Stimulated activated CD4-positive, alpha-beta T cell treated with anti-CD3 and anti-CD28 coated beads, Interleukin-4, amount 100 ng/mL, for 48 hours (primary cell): ENCODE measurements at places on chromosomes 4 and X.

- DNase-seq: no peak
Observed at GRCh38 chrX:30283456-30284200, 25.6 kb downstream of the NR0B1 start.

DNA sequence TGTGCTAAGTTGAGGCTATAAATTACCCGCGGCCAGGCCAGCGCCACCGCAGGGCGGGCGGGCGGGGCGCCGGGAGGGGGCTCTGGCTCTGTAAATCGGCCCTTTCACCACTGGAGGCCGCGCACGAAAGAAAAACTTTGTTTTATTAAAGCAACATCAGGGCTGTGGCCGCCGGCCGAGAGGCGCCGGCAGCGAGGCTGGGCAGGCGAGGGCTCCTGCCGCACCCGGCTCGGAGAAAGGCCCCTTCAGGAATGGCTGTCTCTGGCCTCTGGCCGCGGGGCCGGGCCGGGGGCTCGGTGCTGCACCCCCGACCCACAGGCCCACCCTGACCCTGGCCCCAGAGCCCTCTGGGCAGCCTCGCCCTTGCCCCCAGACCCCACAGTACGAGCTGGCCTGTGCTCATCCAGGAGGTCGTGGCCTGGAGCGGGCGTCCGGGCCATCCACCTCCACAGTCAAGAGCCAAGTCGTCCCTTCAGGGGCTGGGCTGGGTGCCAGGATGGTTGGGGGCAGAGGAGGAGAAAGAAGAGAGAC lies 29.5 kb upstream of the FGFR3 start:
- no peak for DNase-seq

GRCh38 chr4:189443341-189443740 lies 497.3 kb upstream of the FRG1 start:
- DNase-seq: no peak

GRCh38 chrX:113289503-113289902 lies 448.9 kb upstream of the AMOT start:
- DNase-seq: no peak

GRCh38 chrX:69538321-69538876 lies 34.3 kb downstream of the NALF2 start:
- peak; percentile 61 for DNase-seq

DNA sequence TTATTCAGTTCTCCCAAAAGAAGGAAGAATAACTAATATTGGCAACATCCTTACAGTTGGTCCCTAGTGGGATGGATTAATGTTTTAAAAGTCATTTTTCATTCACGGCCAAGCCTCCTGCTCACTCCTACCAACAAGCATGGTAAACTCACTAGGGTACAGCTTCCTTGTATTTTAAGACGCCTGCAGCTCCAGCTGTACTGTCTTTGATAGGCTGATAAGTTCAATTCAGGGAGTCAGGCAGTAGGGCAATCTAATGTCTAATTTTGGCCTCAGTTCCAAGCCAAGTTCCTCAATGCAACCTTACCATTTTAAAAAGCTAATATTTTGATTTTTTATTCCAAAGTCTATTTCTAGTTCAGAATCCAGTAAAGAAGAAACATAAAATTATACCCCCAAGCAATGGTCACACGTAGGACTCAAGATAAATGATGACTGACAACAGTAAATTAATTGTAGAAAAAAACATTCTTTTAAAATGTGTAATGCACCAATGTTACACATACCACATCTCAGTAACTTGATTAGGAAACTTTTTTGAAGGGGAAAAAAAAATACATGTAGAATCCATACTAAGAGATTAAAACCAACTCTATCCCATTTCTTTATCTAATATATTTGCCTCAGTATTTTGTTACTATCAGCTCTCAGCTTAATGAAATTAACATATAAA lies 9.3 kb downstream of the LCORL start:
- DNase-seq: no peak

DNA sequence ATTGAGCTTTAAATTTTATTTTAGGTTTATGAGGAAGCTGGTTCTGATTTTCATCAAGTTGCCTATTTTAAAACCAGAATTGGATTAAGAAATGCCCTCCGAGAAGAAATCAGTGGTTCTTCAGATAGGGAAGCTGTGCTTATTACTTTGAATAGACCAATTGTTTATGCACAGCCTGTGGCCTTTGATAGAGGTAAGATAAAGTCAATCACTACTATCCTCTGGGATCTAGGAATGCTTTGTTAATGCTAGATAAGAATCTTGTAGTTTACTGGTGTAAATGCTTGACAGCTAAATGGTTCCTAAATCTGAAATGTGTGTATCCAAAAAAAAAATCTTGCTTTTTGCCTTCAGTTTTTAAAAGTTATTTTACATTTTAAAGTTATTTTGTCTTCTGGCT lies 73.0 kb upstream of the ADAD1 start:
- no peak for DNase-seq

GRCh38 chr4:62439051-62439450 lies 1238.9 kb downstream of the ADGRL3 start:
- no peak for DNase-seq

DNA sequence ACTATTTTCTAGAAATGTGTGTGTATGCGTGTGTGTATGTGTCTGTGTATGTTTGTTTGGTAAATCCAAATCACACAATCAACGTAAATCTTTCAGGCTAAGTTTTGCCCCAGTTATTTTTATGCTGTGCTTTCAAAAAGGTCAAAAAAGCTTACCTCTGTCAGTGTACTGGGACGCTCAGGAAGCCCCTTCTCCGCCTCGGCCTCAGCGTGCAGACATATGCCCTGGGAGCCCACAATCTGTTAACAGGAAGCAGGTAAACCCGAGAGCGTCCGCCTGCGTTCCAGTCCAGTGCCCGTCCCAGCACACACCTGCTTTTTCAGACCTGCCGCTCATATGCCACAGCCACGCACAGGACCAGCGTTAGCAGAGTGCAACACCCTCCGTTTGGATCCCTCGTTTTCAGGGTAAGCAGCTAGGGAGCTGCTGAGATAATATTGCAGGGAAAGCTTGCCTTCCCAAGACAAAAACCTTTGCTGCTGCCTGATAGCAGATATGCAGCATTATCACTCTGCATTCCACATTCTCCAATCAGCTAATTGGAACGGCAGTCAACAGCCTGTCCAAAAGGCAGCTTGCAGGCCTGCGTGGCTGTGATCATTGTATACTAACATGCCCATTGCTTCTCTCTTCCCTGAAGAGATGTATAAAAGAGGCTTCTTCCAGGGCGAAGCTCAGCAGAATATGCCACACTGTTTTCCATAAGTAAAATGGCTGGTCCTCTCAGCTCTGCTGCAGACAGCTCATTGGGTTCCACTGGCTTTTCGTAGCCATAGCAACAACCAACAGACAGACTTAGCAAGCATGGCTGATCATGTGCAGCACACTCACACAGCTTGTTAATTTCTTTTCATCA lies at the start of gene SORBS2:
Gene SORBS2, minus strand, starts transcription at position 686 of the 856 bp plus-strand sequence. CDS start 121,623 bp downstream, outside the sequence.
- DNase-seq: no peak

- no peak for DNase-seq
Observed at GRCh38 chrX:15188039-15188438, 81.8 kb downstream of the ASB9 start.

DNA sequence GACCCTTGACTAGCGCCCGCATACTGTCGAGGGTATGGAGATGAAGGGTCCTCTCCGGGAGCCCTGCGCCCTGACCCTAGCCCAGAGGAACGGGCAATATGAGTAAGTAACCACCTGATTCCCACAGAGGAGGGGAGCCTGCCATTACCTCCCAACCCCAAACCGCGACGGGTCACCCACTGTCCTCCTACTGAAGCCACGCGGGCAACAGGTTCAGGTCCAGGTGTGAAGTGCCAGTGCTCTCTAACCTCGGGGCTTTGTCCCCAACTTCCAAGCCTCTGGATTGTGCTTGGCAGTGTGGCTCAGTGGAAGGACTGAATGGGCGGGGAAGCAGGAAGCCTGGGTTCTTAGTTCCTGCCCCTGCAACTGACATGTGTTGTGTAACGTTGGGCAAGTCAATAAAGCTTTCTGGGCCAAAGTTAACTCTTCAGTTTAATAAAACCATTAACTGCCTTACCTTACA lies 694 bp downstream of the OCRL start:
- DNase-seq: no peak

DNA sequence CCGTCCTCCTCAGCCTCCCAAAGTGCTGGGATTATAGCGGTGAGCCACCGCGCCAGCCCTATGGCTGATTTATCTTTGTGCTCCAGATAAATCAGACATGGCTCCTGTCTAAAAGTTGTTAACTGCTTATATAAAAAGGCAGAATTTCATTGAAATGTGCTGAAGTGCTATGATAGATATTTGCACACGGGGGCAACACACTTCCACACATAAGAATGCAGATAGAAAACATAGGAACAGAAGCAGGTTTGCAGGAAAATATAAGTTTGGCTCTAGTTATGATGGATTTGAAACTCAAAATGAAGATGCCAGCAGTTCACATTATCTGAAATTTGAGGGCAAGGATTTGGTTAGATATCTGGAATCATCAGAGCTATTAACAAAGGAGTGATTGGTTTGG lies 163.1 kb upstream of the SLITRK2 start:
- no peak for DNase-seq

GRCh38 chr4:54643958-54644751 lies 13.6 kb upstream of the KIT start:
- DNase-seq: no peak

- DNase-seq: no peak
Observed at GRCh38 chrX:3293251-3293650, 53.2 kb downstream of the MXRA5 start.

GRCh38 chr4:1171311-1172227 lies 814 bp downstream of the SPON2 start:
- peak; percentile 42 for DNase-seq

DNA sequence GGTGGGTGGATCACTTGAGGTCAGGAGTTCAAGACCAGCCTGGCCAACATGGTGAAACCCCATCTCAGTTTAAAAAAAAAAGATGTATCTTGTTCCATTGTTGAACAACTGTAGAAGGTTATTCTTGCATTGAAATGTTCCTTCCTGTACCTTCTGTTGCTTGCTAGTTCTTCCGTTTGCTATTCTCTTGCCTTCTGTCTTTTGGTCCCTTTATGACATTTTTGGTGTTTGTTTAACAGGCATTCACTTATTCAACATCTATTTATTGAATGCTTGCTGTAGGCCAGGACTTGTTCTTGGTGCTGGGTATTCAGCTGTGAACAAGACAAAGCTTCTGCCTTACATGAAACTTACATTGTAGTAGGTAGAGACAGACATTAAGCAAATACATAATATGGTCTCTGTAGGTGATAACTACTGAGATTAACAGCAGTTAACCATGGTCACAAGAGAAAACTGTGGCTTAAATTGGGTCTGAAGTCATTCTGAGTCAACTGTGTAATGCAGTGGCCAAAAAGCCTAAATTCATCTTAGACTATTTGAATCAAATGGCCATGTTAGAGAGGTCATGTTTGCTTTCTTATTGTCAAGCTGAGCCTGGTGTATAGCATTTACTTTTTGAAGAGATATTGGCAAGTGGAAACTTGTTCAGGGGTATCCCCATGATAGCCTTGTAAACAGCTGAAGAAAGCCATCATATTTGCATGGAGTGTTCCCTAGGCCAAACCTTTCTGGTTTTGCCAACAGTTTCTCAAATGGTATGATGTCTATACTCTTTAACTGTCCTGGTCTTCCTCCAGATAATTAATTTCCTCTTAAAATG lies 35.6 kb downstream of the GAB1 start:
- no peak for DNase-seq

GRCh38 chr4:22488106-22488505 lies 27.8 kb downstream of the ADGRA3 start:
- no peak for DNase-seq

- DNase-seq: no peak
Observed at GRCh38 chr4:86549163-86549788, 44.8 kb upstream of the PTPN13 start.

- DNase-seq: no peak
Observed at GRCh38 chrX:68175562-68175961, 257.7 kb downstream of the OPHN1 start.
